ENCODE measurements at places on chromosomes 1 and 21. TPM values are rescaled to one million over a fixed set of nuclear protein-coding genes. Genes with fewer than 3 reads are reported as not detected.

DNA sequence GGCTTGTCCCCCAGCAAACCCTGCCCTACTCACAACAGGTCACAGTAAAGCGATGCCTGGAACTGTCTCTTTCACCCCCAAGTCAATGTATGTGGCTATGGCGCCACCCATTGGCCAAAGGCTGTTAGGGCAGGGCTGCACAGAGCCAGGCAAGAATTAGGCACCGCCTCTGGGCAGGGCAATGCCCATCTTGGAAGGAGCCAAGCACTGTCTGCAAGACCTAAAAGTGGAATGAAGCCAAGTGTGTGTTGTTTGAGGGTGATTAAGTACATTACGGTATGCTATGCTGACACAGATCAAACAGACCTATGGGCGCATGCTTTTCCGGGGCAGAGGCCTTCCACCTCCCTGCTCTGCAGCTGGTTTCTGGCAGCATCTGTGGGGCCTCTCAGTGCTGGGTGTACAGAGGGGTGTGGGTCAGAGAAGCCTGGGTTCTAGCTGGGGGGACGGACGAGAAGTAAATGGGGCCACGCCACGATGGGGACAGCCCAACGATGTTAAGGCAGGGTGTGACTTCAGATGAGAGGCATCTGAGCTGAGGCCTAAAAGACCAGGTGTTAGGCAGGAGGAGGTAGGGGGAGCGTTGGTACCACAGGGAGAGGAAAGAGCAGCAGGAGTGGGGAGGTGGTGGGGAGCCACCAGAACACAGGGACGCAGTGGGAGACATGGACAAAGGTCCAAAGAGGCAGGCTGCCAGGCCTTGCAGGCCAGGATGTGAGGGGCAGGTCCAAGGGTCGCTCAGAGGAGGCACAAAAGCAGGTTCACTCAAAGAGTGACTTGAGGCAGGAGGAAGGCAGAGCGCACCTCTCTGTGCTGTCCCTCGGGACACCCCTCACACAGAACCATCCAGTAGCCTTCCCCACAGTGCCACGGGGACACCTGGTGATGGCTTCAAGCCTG lies 49.8 kb downstream of the ACOT7 start:
- no peak overlapping the region for H3K27ac ChIP-seq
- H3K36me3 ChIP-seq = no peaks in the 10 kb centered on the region
- DNase-seq = peak; percentile 84
- H3K27me3 ChIP-seq = no peaks in the 10 kb centered on the region
- peaks cover 13% of the 10 kb centered on the region for H3K4me1 ChIP-seq

DNA sequence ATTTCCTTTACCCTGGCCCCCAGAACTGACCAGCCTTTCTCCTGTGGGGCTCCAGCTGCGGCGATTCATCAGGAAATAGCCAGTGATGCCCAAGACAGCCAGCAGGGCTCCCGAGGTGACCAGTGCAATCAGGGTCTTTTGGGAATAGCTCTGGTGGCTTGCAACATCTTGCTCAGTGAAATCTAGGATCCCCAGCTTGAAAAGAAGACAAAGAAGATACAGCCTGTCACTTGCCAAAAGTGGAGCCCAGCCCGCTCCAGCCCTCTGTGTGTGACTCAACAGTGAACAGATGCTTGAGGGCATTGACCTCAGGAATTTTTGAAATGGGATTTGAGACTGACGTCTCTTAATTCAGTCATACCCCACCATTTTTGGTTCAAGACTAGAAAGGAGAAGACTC lies 22.3 kb downstream of the CD34 start:
- H3K27me3 ChIP-seq = no peaks in the 10 kb centered on the region
- peak overlapping the region; percentile 51 for H3K27ac ChIP-seq
- DNase-seq = peak; percentile 55
- H3K4me3 ChIP-seq = no peak overlapping the region
- H3K4me1 ChIP-seq = peaks cover 36% of the 10 kb centered on the region

DNA sequence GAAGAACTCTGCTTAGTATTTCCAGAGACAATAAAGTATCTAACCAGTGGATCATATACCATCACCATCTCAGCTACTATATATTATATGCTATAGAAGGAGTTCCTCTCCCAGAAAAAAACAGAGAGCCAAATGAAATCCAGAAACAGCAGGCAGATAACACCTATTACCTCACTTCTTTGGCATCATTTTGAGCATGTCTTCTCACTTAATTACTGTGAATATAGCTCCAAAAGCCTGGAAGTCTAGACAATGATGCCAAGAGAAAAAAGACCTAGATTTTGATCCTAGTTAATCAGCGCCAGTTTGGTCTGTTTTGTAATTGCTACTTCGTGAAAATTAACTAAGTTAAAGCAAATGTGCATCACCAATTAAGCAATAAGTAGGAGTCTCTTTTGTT lies 131.3 kb downstream of the EIF4G3 start:
- DNase-seq = no peak
- peaks cover 21% of the 10 kb centered on the region for H3K36me3 ChIP-seq

DNA sequence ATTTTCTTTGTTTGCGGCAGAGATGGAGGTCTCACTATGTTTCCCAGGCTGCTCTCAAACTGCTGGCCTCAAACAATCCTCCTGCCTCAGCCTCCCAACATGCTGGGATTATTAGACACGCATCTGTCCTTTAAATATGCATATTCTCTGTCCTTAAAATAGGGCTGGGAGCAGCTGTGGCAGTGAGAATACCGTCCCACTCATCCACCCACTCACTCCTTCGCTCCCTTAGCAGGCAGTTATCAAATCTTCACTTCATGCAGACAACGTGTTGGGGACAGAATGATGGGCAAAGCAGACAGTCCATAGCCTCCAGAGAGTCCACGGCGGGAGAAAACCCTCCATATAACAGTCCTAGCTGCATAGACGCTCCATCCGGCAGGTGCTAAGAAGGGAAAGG lies 179.4 kb downstream of the ZBTB18 start:
- no peaks in the 10 kb centered on the region for H3K27me3 ChIP-seq
- peaks cover 13% of the 10 kb centered on the region for H3K4me1 ChIP-seq
- no peak overlapping the region for H3K27ac ChIP-seq
- H3K4me3 ChIP-seq = no peak overlapping the region
- H3K36me3 ChIP-seq = no peaks in the 10 kb centered on the region

GRCh38 chr1:46544561-46545240 lies 6.7 kb downstream of the KNCN start:
- no peak for DNase-seq
- no peaks in the 10 kb centered on the region for H3K36me3 ChIP-seq
- no peak overlapping the region for H3K27ac ChIP-seq
- peaks cover 19% of the 10 kb centered on the region for H3K27me3 ChIP-seq
- H3K4me3 ChIP-seq = no peak overlapping the region
- no peaks in the 10 kb centered on the region for H3K4me1 ChIP-seq

DNA sequence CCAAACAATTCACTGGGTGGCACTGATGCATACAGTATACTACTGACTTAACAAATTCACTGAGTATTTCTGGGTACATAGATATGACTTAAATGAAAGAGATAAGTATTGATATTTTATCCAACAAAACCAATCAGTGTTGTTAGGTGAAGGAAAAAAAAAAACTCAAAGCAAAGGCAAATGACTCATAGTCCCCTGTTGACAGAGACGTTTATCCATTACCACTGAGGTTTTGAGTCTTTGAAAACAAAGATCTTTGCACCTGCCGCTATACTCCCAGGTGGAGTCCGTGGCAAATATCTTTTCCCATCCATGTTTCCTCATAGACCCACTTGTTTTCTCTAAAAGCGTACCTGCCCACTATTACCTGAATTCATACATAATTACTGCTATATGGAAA lies 18.4 kb downstream of the DYNLT5 start:
- no peaks in the 10 kb centered on the region for H3K27me3 ChIP-seq
- no peak overlapping the region for H3K4me3 ChIP-seq
- no peak overlapping the region for H3K27ac ChIP-seq
- H3K36me3 ChIP-seq = no peaks in the 10 kb centered on the region
- no peaks in the 10 kb centered on the region for H3K4me1 ChIP-seq
- DNase-seq = no peak

GRCh38 chr1:205497351-205497750 lies 7.1 kb upstream of the CDK18 start:
- peaks cover 13% of the 10 kb centered on the region for H3K4me1 ChIP-seq
- H3K27me3 ChIP-seq = 0 out of 2 replicates have a peak, but pooled peaks cover 5% of the 10 kb centered on the region
- no peaks in the 10 kb centered on the region for H3K36me3 ChIP-seq
- no peak overlapping the region for H3K4me3 ChIP-seq
- DNase-seq = no peak

GRCh38 chr1:180486092-180486491 lies 16.3 kb downstream of the ACBD6 start:
- H3K27ac ChIP-seq = no peak overlapping the region
- H3K27me3 ChIP-seq = no peaks in the 10 kb centered on the region
- peaks cover 28% of the 10 kb centered on the region for H3K36me3 ChIP-seq
- no peak overlapping the region for H3K4me3 ChIP-seq
- no peaks in the 10 kb centered on the region for H3K4me1 ChIP-seq

DNA sequence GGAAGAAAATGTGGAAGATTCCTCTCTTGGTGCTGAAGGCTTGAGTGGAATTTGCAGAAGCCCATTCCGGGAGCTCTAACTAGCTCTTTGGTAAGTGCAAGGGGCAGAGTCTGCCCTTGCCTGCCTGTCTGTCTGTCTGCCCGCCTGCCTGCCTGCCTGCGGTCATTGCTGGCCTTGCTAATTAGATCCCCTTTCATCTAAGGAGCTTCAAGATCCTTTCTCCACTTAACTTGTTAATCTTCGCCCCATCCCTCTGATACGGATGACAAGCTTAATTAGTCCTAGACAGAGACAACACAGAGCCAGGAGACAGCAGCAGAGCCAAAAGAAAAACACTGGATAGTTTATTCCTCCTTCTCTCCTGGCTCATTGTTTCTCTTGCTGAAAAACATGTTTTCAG lies 80.2 kb upstream of the GADD45A start:
- H3K4me1 ChIP-seq = peaks cover 14% of the 10 kb centered on the region
- DNase-seq = no peak
- no peaks in the 10 kb centered on the region for H3K36me3 ChIP-seq
- H3K27ac ChIP-seq = no peak overlapping the region
- peak overlapping the region; percentile 19 for H3K4me3 ChIP-seq

DNA sequence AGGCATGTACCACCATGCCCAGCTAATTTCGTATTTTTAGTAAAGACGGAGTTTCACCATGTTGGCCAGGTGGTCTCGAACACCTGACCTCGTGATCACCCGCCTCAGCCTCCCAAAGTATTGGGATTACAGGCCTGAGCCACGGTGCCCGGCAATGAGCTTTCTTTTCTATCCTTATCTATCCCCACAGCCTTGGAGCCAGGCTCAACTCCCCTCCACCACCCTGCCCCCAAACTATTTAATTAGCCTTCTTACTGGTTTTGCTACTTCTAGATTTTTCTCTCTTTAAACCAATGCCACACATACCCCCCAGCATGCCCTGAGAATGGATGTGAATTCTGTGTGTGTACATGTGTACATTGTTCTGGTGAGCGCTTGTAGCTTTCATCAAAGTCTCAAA lies 5.7 kb upstream of the VANGL2 start:
- DNase-seq = no peak
- H3K27me3 ChIP-seq = no peaks in the 10 kb centered on the region
- H3K4me1 ChIP-seq = no peaks in the 10 kb centered on the region
- H3K4me3 ChIP-seq = no peak overlapping the region

DNA sequence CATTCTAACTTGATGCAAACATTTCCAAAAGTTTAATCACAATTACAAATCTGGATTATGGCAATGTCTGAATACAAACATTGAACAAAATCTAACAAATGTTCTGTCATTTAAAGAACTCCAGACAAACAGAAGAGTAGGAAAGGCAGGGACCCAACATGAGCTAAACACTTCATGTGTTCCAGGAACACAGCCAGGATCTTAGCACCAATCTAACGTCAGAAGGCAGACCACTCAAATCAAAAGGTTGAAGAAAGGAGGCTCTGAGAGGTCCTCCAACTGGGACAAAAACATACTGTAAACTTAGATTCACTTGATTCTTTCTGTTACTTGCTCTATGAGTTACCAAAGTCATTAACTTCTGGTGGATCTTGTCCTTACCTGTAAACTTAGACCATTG lies 374.0 kb downstream of the NEGR1 start:
- no peaks in the 10 kb centered on the region for H3K36me3 ChIP-seq
- no peak overlapping the region for H3K4me3 ChIP-seq
- H3K27ac ChIP-seq = no peak overlapping the region

DNA sequence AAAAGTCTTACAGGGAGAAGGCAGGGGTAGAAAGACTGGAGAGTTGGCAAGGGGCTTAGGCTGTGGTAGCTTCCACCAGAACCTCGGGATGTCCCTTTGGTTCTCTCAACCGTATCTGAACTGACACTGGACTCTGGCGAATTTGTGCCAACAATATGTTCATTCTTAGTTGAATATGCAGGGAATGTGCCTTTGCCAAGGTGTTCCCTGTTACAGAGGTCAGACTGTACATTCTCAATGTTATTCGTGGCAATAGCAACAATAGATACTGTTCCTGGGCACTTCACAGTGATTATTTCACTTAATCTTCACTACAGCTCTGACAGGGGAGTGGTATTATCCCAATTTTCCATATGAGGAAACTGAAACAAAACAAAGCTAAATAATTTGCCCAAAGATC lies 51.5 kb upstream of the RAB3GAP2 start:
- no peaks in the 10 kb centered on the region for H3K4me1 ChIP-seq
- H3K27ac ChIP-seq = no peak overlapping the region

DNA sequence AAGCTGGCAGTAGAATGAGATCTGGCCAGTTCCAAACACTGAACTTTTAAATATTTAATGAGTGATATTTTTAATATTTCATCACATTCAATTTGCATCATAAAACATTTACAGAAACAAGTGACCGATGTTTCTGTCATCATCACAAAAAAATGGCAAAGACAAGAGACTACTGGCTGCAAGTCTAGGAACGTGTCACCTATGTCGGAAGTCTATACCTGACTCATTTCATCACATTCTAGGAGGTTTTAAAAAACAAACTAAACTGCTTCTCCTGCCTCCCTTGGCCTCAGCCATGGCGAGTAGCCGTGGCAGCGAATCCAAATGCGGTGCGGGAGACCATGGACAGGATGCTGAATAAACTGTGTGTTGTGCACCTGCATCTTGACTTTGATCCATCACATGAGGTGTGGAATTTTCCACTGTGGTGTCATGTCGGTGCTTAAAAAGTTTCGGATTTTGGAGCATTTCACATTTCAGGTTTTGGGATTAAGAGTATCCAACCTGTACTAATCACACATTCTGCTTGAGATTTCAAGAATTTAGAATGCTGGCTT lies 43.1 kb downstream of the CLSTN1 start:
- H3K27me3 ChIP-seq = no peaks in the 10 kb centered on the region
- no peaks in the 10 kb centered on the region for H3K36me3 ChIP-seq
- DNase-seq = no peak

DNA sequence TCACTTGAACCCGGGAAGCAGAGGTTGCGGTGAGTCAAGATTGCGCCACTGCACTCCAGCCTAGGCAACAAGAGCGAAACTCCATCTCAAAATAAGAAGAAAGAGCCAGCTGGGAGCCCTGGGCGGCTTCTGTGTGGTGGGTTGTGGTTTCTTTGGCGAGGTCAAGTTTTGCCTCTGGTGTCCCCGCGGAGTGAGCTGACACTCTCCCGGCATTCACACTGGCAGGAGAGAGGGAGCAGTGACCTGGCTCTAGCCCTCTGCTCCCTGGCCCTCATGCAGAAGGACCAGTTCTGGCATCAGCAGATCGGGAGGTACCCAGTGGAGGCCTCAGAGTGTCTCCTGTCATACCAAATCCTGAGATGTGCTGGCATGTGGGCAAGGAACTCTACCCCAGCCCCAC lies 81.0 kb upstream of the VAMP3 start:
- no peak for DNase-seq
- H3K27ac ChIP-seq = no peak overlapping the region
- H3K4me1 ChIP-seq = no peaks in the 10 kb centered on the region
- H3K36me3 ChIP-seq = no peaks in the 10 kb centered on the region
- no peak overlapping the region for H3K4me3 ChIP-seq
- H3K27me3 ChIP-seq = peaks cover 8% of the 10 kb centered on the region

The PCSK9 gene
- 0.15 TPM for total RNA-seq

The ARL8A gene
- 17.1 TPM for total RNA-seq

The HIVEP3 gene
- total RNA-seq = 2.5 TPM

The TMEM125 gene
- total RNA-seq = not detected

The AVPR1B gene
- total RNA-seq = 0.05 TPM

The PRDM16 gene
- total RNA-seq = 1.4 TPM

The AADACL3 gene
- total RNA-seq = not detected
